PC-9 (cell line): ENCODE measurements at places on chromosomes 11 and 22.

GRCh38 chr22:46416891-46417580, 81.5 kb downstream of the TRMU start:
- no peak for DNase-seq

DNA sequence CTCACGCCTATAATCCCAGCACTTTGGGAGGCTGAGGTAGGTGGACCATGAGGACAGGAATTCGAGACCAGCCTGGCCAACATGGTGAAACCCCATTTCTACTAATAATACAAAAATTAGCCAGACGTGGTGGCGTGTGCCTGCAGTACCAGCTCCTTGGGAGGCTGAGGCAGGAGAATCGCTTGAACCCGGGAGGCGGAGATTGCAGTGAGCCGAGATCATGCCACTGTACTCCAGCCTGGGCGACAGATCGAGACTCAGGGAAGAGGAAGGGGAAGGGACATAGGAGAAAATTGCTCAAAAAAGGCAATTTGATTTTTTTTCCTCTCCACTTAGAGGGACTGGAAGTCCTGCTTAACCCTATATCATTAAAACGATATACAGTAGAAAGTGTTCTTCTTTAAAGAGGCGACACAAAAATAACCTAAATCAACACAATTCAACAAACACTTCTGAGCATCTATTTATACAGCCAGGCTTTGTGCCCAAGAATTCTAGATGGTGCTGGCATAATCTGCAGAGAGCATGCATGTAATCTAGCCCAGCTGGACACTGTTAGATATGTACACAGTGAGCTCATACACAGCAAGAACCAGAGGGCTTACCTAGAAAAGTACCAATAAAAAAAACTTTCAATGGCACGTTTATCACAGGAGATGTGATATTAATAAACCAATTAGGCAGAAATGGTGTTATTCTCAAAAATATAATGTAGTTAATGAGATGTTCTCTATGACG, 20.9 kb upstream of the DENND5A start:
- DNase-seq = no peak

GRCh38 chr11:84117394-84117793, 831.2 kb upstream of the CCDC90B start:
- DNase-seq = no peak

DNA sequence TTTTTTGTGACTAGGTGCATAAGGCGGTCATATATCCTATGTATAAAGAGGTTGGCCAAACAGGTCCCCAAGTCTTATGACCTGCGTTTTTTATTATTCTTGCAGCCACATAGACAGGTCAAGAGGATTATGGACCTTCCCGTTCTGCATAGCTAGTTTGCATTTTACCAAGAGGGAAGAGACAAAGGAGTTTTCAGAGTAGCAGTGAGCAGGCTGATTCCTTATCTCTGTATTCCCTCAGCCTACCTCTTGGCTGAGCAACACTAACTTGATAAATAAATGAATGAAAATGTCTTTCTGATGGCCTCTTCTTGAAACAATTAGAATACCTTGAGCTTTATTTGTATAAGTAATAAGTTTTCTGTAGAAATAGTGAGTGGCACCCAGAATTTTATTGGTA, 180.5 kb downstream of the WNT11 start:
- DNase-seq = no peak

DNA sequence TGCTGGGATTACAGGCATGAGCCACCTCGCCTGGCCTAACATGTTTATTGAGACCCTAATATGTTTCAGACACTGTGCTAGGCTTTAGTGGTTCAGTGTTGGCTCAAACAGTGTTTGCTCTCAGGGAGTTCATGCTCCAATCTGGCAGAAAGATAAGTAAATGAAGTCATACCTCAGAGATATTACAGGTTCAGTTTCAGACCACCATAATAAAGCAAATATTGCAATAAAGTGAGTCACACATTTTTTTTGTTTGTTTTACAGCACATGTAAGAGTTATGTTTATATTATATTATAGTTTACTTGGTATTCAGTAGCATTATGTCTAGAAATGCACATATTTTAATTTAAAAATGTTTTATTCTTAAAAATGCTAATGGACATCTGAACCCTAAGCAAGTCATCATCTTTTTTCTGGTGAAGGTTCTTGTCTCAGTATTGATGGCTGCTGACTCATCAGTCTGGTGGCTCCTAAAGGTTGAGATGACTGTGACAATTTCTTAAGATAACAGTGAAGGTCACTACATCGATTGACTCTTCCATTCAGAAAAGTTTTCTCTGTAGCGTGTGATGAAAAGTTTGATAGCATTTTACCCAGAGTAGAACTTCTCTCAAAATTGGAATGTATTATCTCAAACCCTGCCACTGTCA, 243.0 kb upstream of the ANO5 start:
- no peak for DNase-seq

GRCh38 chr22:21974058-21974649, 8.4 kb downstream of the TOP3B start:
- DNase-seq = no peak

- DNase-seq = no peak
These were observed 34.5 kb upstream of the ETS1 start for GRCh38 chr11:128621601-128622501.

- no peak for DNase-seq
These were observed 47.6 kb upstream of the PARVA start for GRCh38 chr11:12329797-12330196.

DNA sequence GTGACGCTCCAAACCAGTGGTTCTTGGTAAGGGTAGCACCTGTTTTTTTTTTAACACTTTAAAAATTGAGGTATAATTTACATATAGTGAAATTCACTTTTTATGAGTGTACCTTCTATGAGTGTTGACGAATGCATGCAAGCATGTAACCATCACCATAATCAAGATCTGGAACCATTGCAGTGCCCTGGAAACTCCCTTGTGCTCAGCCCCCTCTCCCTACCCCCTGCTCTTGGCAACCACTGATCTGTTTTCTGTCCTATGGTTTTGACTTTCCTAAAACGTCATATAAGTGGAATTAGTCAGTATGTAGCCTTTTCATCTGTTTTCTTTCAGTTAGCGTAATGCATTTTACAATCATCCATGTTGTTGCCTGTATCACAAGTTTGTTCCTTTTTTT, 212.2 kb downstream of the GRIK4 start:
- no peak for DNase-seq

DNA sequence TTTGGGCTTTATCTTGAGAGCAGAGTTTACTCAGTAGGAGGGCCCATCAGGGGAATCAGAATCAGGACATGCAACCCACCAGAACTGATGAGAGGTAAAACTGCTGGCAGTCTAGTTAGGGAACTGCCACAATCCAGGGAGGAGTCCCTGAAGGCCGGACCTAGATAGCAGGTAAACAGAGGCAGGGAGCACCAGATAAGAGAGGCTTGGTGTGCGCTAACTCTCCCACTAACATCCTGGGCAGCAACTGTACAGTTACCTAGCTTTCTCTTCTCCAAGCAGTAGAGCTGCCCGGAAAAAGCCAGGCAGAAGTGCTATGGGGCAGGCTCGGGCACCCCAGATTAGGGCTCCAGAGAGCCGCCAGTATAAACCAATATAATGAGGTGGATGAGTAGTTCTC, 865 bp upstream of the AMOTL1 start:
- no peak for DNase-seq

DNA sequence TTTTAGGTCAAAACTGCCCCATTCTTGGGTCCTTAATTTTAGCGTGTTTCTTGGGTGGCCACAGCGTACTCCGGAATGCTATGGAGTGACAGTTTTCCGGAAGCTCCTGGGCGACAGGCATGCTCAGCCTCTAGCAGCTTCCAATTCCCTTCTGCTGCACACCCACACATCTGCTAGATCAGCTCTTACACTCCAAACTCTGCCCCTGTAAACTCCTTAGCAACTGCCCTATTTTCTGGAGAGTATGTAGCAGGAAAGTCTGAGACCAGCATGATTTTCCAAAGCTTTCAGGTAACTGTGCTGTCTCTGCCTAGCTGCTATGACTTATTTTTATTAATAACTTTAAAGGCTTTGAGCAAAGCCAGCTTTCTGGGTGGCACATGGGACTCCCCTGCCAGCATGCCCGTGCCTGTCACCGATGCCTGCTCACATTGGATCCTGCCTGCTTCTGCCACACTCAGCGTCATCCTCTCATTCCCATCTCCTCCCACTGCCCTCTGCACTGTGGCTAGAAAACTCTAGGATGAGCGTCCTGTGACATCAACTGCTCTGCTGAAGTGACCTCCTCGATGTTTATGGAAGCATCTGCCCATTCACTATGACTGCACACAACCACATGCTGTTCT, 17.3 kb downstream of the TOLLIP start:
- no peak for DNase-seq

GRCh38 chr11:110505528-110506284, 76.0 kb downstream of the FDX1 start:
- DNase-seq = no peak

DNA sequence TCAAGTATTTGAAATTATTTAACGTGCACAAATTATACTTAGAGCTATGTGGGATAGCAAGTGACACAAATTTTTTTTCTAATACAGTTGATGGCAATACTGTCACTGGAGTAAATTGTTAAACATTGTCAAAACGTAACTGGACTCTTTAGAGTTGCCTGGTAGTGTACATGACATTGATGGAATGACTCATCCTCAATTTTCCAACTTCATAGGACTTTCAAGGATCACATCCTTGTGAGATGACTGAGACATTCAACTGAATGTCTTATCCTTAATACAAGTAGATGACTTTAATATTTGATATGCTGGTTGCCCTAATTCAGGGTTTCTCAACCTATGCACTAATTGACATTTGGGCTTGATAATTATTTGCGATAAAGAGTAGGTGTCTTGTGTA, 310.0 kb downstream of the SWAP70 start:
- no peak for DNase-seq

DNA sequence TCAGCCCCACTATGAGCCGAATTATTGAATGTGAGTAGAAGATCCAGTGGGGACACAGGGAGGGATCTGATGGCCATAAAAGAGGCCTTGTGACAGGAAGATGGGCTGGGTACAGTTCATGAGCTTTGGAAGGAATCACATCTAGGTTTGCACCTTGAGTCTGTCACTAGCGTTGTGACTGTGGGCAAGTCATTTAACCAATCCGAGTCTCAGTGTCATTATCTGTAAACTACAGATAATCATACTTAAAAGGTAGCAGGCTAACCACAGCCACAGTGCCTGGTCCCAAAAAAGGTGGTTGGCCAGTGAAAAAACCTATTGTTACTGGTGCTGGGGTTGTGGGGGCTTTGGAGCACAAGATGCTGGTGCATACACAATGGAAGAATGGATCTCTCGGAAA, 3.8 kb downstream of the HEPN1 start:
- no peak for DNase-seq

DNA sequence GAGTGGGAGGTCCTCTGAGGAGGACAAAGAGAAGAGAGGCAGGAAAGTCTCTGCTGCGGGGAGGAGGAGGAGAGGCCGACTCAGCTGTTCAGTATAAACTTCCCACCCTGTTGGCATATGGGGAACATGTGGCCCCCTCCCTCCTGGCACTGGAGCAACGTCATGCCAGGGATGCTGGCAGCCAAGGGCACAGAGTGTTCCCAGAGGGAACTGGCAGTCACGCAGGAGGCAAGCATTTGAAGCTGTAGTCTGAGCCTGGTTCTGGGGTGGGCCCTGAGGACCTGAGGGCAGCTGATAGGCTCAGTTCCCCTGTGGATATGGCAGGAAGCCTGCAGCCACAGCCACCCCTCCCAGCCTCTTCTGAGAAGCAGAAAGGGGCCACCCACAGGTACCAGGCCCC, 67.1 kb upstream of the TSPAN18 start:
- DNase-seq = no peak
